ENCODE measurements at places on chromosomes 12 and 14.

GRCh38 chr12:106585105-106585520 is 2.3 kb downstream of the RFX4 start:
- DNase-seq = no peak

DNA sequence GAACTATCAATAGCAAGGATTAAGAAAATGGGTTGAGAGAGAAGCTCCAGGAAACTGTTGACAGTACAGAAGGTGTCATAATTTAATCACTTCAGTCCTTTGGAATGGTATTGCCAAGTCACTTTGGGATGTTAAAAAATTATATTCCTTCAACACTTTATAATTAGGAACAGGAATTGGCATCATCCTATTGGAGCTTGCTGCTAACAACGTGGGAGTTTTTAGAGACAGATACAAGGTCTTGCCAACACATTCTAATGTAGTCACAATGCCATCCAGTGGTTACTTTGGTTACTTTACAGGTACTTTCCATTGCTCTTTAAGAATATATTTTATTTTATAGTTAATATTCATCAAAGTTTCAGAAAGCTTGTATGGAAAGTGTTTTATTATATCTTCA is 310.1 kb downstream of the SYT1 start:
- peak; percentile 56 for DNase-seq

DNA sequence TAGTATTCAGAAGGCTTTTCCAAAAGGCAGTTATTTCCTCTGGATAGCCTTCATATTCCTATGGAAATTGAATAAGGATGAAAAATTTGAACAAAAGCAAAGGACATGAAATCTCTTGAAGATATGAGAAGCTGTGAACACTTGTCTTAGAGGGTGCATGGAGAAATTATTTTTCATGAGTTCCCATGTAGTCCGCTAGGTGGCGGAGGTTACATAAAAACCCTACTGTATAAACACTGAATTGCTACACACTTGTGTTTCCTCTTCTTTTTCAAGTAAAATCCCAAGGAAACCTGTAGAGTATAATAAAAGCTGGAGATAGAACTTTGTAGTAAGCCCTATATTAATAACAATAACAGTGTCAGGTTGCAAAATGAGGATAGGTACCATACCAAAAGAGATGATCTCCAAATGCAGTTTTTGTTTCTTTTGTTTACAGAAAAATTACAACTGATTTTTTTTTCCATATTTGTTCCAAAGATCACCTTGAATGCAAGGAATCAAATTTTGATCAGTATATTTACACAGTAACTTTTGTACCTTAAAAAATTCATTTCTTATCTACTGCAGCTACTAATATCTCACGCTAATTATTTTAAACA is 37.8 kb upstream of the OR4E1 start:
- DNase-seq = peak; percentile 62

- no peak for DNase-seq
Observed at GRCh38 chr12:96502949-96503532, 13.7 kb downstream of the CFAP54 start.

- no peak for DNase-seq
Observed at GRCh38 chr14:56168007-56168616, 49.9 kb downstream of the PELI2 start.

DNA sequence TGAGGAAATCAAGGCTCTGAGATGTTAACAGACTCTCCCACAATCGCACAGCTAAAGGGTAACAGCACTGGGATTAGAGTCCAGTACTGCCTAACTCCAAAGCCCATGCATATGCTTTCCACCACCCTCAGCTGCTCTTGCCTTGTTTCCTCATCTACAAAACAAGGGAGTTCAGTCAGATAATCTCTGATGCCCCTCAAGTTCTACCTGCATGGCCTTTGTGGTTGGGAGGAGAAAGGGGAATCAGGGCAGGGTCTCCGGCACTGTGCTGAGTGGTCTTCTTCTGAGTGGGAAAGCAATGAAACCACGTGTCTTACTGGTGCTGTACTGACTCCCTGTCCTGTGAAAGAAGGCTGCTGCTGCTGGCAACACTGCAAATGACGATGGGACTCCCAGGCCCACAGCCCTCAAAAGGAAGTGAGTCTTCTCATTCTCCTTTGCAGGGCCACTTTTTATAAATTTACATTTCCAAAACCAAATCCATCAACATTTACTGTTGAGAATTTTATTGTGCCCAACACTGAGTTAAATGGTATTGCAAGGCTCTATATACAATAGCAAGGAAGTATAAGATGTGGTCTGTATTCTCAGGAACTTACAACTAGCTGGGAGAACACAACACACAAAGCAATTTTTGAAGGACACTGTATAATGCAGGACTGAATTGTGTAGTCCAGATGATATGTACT is 19.7 kb upstream of the DUSP16 start:
- no peak for DNase-seq

- peak; percentile 67 for DNase-seq
Observed at GRCh38 chr12:26017484-26018211, 59.2 kb downstream of the RASSF8 start.

DNA sequence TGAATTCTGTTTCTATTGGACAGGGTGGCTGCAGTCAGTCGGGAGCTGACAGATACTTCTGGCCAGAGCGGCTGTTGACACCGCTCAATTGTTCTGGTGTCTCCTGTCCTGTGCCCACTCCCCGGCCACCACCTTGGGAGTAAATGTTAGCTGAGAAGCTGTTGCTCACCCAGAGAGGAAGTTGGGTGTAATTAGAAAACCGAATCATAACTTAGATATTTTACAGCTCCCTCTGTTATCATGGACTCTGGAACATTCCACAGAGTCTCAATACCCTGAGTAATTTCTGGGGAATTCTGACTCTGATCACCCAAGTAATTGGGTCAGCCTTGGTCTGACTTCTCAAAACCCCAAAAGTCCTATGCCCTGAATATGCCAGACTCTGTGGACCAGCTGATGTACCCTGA is 58.3 kb upstream of the RFLNA start:
- DNase-seq = no peak

GRCh38 chr14:99055019-99055418 is 217.0 kb downstream of the BCL11B start:
- DNase-seq = no peak
